ENCODE measurements at places on chromosomes 11 and 22.

DNA sequence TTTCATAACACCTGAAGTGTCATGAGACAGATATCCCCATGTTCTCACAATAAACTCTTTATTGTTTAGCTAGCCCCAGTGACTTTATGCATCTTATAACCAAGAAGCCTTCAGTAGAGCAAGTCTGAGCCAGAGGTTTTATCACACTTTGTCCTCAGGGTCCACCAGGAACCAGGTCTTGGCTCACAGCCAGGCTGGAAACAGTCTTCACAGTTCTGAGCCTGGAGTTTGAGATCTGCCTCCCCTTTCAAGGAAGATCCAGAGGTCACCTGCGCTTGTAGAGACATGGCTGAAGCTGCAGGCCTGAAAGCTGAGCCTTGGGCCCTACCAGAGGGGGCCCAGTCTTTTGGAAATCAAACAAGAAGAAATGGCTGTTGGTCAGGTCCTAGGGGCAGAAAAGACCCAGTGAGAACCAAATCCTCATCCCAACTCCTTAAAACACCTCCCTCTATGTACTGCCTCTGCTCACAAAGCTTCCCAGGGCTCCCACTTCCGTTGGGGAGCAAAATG lies 3.5 kb downstream of the RRP8 start:
- peak; percentile 20 for DNase-seq

DNA sequence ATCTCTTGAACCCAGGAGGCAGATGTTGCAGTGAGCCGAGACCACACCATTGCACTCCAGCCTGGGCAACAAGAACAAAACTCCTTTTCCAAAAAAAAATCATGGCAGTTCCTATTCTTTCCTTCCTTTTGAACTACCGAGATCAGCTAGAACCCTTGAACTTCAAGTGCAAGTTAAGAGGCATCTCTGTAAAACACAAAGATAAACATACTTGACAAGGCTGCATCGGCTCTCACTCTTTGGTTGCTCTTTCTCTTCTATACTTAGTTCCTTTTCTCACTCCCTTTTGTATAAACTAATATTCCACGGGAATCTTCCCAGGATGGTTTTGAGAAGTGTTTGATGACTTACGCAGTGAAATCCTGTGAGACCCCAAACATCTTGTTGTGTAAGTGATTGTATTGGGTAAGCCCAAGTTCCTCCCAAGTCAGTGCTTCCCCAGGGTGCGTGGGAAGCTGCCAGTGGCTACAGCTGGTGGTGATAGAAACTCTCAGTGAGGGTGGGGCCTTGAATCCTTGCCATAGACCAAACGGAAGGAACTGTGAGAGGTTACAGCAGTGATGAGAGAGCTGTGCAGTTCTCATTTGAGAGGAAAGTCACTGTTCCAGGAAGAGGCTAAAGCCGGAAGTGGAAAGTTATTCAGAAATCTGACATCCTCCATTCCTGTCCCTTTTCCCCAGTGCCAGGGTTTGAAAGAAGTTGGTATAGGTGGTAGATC lies 24.1 kb upstream of the CDC42EP2 start:
- no peak for DNase-seq

- DNase-seq = no peak
These were observed 709 bp downstream of the MRGPRX4 start for GRCh38 chr11:18173225-18173866.

GRCh38 chr11:47918882-47919495 lies 61.4 kb upstream of the PTPRJ start:
- DNase-seq = no peak

- peak; percentile 46 for DNase-seq
These were observed 34.3 kb upstream of the MPPED1 start for GRCh38 chr22:43377548-43377895.

GRCh38 chr22:49867303-49868265 lies 13.9 kb downstream of the ZBED4 start:
- DNase-seq = no peak

- DNase-seq = no peak
These were observed 149.6 kb downstream of the METTL15 start for GRCh38 chr11:28257761-28258160.

GRCh38 chr11:113386866-113387265 lies 713 bp upstream of the ANKK1 start:
- no peak for DNase-seq

GRCh38 chr11:69640260-69640994 lies 529 bp upstream of the CCND1 start:
- peak; percentile 70 for DNase-seq

DNA sequence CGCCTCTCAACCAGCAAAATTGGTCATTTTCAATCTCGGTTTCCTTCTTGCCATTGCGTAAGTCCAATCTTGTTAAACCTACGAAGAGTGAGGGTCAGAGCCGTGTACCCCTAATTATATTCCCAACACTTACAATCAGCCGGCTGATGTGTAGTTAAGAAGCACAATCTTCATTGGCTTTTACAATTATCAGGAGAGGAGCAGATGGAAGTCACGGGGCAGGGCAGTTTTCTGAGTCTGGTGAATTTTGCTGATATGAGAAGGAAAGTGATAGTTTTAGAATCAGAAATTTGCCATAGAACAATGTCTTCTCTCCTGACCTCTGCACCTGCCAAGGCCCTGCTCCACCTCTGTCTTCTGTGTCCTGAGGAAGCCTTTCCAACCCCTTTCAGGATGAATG lies 35.0 kb upstream of the ATXN10 start:
- no peak for DNase-seq

DNA sequence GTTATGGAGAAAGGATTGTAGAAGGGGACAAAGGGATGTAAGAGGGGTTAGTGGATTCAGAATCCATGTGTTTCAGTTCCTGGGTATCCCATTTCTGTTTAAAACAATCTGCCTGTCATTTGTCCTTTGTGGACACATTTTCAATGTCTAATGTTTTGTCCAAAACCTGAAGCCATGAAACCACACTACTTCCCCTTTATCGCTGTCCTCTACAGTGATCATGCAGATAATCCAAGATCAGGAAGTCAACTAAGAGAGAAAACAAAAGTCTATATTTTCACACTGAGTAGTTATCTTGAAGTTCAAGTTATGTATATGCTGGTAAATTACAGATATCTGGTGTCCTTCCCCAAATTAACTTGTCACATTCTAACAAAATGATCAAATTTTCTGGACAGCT lies 457.0 kb downstream of the NTM start:
- no peak for DNase-seq

- peak; percentile 81 for DNase-seq
These were observed 789.4 kb upstream of the KIRREL3 start for GRCh38 chr11:127789927-127790326.

GRCh38 chr11:79922641-79923040 lies 481.8 kb upstream of the TENM4 start:
- DNase-seq = no peak
